GM12891 (cell line): ENCODE measurements at places on chromosomes 2 and 18.

DNA sequence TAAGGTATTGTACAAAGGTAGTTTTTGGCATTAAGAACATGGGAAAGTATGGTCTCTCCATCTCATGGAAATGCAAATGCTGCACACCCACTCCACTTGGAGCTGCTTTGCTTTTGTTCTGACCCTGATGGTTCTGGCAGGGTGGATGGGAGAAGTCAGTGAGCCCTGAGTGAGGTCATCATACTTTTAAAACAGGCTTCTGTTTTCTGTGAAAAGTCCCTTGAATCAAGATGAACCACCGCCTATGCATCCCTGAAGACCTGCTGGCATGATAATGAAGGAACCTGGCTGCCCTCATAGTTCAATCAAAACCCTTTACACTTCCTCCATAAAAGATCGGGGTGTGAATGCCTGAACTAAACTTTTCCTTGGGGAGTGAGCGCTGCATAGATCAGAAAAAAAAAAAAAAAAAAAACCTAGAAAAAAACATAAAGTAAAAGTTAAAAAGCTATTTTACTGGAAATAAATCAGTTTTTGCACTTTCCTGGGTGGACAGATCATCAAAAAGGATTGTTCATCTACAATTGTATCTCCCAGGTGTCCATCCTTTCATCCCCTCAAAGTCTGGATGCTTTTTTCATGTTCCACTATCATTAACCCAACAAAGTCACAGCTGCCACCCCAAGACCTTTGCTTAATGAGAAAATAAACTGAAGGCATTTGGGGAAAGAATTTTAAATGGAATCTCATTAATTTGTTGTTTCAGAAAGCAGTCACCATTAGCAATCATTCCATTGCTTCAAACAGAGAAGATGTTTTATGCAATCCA lies 728.1 kb upstream of the DDX18 start:
- DNase-seq = no peak

- DNase-seq = no peak
Observed at GRCh38 chr2:183117226-183117625, 7.0 kb upstream of the NUP35 start.

DNA sequence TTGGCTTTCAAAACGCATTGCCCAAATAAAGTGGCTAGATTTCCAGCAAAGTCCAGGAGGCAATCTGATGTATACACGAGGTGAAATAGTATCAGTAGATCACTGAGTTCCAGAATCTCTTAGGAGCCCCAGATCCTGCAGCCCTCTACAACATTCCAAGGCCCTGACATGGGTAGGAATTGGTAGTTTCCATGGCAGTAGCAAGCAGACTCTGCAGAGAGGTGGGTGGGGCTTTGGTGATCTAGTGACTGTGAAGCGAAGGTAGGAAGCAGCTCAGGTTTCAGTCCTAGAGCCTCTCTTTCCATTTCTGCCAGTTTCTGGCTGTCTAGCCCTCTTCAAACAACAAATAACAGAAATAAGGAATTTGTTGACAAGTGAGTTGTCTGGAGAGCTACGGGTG lies 13.8 kb upstream of the SGPP2 start:
- no peak for DNase-seq

DNA sequence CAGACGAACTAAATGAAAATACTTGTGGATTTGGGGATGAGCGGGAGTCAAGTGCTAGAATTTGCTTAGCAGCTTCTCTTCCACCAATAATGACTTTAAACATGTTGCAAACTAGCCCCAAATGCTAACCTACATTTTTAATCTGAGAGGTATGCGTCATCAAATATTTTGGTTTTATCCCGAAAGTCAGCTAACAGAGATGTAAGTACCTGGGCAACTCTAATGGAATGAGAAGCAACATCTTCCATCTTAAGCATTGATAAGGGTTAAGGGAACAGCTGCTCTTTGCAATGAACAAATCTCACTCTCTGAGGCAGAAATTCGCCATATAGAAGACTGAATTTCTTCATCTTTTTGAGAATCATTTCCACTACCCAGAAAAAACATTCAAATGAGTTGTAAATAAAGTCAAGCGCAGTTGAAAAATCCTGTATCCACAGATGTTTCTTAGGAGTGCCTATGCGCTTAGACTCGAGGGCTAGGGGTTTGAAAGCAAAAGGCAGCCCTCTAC lies 926 bp upstream of the YPEL5 start:
- no peak for DNase-seq

- DNase-seq = no peak
Observed at GRCh38 chr2:239559417-239560261, 158.8 kb upstream of the HDAC4 start.

DNA sequence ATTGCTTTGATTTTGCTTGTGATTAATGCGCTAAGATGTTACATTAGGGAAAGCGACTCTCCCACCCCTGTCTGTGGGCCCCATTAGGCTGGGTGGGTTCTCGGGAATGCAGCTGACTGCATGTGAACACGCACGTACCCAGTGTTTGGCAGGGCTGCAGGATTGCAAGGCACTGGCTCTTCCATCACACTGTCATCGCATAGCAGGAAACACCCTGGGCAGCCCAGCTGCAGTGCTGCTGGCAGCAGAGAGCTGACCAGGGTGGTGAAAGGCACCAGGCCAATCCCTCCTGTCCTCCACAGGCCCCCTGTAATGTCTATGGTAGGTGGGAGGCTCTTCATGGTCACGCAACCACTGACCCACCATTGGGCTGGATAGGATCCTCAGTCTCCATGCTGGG lies 34.4 kb upstream of the FZD7 start:
- no peak for DNase-seq

GRCh38 chr2:19461504-19462255 lies 103.3 kb upstream of the OSR1 start:
- DNase-seq = no peak

DNA sequence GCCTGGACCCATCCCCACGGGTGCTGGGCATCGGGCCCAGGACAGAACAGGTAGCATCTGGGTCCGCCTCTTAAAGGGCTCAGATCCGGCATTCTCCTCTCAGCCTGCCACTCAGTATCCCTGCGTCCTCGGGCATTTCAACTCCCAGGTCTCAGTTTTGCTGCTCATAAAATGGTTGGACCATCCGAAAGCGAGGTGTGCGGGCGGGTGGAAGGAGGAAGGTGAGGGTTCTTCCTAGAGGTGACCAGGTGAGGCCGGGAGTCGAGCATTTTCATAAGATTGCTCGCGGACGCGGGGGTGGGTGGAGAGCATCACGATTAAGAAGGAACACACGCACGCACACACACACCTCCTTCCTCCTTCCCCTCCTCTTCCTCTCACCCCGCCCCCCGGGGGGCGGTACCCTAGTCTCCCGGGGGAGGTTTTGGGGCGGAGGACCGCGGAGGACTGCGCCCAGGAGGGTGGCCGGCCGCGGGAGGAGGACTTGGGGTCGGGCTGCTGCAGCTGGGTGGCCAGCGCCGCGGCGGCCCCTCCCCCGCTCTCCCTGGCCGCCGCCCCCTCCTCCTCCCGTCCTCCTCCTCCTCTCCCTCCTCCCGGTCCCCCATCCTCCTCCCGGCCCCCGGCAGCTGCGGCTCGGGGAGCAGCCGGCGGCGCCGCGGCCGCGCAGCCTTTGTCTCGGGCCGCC lies 97.9 kb upstream of the GPR45 start:
- DNase-seq = peak; percentile 35

DNA sequence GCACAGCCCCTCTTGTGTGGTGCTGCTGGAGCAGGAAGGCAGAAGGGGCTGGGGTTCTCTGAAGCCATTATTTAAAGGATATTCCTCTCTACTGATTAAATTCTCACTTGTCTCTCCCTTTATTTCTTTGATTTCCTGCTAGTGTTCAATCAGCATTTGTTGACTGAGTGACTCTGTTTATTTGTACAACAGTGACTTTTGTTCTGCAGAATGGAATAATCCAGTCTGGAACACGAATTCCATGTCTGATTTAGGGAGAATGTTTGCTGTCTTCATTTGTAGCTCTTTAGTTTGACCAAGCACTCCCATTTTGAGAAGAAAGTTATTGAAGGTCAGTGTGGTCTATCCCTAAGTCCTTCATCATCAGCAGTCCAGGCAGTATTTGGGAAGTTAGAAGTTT lies 141.2 kb downstream of the SETBP1 start:
- no peak for DNase-seq

GRCh38 chr2:143629340-143629739 lies 500.1 kb downstream of the ARHGAP15 start:
- DNase-seq = no peak

DNA sequence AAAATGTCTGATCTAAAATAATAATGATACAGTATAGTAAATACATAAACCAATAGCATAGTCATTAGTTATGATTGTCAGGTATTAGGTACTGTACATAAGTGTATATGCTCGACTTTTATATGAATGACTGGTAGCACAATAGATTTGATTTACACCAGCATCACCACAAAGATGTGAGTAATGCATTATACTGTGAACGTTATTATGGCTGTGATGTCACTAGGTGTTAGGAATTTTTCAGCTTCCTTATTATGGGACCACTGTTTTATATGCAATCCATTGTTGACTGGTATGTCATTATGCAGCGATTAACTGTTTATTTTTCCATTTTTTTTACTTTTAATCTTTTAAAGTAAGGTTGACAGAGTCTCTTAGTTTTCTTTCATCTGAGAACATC lies 23.7 kb downstream of the ATP9B start:
- DNase-seq = no peak

- DNase-seq = peak; percentile 9
Observed at GRCh38 chr2:200305797-200306195, 697 bp upstream of the SPATS2L start.

DNA sequence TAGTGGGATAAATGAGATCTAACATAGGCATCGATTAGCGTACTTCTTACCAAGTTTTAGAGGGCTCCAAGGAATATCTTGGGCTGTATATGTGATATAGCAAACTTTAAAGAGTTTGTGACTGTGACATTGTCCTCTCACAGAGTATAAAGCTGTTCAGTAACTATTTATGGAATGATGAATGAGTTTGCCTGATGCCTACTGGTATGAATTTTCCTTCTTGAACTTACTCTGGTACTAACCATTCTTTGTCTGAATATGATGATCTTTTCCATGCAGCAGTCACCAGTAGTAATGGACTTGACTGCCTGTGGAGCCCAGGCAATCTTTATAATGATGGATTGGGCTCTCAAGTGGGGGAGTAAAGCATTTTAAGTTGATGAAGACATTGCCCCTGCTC lies 120.5 kb downstream of the PARD3B start:
- no peak for DNase-seq

GRCh38 chr2:221429741-221430491 lies 142.2 kb downstream of the EPHA4 start:
- DNase-seq = no peak

GRCh38 chr2:187136646-187137045 lies 287.7 kb upstream of the ZSWIM2 start:
- no peak for DNase-seq

GRCh38 chr2:1781291-1782080 lies 37.2 kb upstream of the PXDN start:
- DNase-seq = no peak

- DNase-seq = no peak
Observed at GRCh38 chr2:200243441-200243840, 63.1 kb upstream of the SPATS2L start.

DNA sequence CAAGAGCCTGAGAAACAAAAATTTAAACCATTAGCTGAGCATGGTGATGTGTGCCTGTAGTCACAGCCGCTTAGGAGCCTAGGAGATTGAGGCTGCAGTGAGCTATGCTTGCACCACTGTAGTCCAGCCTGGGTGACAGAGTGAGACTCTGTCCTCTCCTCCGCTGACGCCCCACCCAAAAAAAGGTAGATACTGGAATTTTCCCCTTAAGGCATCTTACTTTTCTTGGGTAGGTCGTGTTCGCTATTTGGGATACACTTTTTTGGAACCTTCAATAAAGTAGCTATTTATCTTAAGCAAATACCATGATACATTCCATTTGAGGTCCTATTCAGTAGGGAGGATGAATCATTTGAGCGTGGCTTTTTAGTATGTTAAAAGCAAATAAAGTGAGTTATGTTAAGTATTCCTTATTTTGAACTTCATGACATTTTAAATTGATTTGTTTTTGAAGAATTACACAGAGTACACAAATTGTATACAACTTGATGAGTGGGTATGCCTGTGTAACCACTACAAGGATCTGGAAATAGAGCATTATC lies 38.7 kb downstream of the RALBP1 start:
- DNase-seq = no peak

GRCh38 chr2:172181840-172182239 lies 79.1 kb upstream of the DLX2 start:
- no peak for DNase-seq

DNA sequence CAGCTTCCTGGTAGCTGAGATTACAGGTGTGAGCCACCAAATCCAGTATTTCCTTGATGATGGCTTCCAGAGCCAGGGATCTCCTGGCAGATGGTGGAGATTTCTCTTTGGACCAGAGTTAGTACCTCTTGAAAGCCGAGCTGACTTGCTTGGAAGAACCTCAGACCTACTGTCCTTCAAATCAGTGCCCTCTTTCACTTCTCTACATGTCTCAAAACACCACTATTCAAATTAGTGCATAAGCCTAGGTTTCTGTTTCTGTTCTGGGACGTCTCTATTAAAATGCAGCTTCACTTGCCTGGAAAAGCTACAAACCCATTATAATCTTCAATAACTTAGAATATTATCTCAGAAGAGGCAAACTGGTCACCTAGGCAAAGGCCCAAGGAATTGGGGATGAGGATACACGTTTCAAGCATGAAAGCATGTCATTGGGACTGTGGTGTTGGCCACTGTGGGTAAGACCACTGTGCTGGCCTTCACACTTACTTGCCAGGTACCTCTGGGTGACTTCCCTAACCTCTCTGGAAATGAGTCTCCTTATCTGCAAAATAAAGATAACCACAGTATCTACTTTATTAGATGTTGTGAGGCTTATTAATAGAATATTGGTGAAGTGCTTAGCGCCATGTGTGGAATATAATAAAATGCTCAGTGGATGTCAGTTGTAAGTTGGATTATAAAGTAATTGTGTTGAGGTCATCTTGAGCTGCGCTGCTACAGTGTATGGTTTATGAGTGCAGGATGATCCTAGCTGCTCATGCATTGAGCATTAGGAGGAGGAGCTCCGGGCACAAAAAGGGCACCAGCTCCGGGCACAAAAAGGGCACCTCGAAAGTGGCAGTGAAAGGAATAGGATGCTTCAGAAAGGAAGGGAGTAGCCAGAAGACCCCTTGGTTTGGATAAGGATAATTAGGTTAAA lies 84.5 kb downstream of the DOCK10 start:
- no peak for DNase-seq

DNA sequence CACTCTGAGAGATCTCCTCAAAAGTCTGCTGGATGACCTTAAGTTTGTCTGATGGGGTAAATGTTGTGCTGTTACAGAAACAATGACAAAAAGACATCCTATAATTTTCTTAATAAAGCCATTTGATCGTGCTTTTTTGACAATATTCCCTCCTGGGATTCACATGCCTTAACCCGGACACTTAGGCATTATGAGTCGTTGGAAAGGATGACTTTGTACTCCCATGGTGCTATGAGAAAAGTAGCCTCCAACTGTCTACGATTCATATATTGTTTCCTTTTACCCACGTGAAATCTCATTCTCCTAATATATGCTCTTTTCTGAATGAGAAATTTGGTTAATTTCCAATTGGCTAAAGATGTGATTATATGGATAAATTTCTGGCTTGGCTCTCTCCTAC lies 6.1 kb upstream of the MPP4 start:
- no peak for DNase-seq

GRCh38 chr2:55879976-55880375 lies 43.6 kb downstream of the EFEMP1 start:
- DNase-seq = no peak

GRCh38 chr2:204277226-204277625 lies 268.0 kb upstream of the PARD3B start:
- no peak for DNase-seq

- DNase-seq = no peak
Observed at GRCh38 chr2:10001586-10001985, 41.8 kb upstream of the KLF11 start.
